H4 (cell line): ENCODE measurements at places on chromosomes 5 and 9. TPM values are rescaled to one million over a fixed set of nuclear protein-coding genes. Genes with fewer than 3 reads are reported as not detected.
A peak's percentile ranks its signal among the peaks of the same experiment; 100 is the strongest.

DNA sequence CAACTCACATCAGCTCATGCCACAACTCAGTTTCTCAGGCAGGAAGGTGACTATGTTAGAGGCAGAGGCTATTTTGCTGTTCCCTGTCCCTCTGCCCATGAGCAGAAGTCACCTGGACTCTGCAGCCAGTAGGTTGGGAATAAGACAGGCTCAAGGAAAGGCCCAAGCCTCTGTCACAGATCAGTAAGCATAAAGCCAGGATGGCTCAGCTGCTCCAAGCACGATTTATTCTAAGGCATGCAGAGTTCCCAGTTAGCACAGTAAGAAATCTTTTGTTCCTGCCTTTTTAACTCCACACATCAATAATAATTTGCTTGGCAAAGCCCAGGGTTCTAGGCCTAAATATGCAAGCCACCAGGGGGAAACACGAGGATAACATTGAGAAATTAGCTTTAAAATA, 249.0 kb upstream of the ADRA1B start:
- DNase-seq = no peak

DNA sequence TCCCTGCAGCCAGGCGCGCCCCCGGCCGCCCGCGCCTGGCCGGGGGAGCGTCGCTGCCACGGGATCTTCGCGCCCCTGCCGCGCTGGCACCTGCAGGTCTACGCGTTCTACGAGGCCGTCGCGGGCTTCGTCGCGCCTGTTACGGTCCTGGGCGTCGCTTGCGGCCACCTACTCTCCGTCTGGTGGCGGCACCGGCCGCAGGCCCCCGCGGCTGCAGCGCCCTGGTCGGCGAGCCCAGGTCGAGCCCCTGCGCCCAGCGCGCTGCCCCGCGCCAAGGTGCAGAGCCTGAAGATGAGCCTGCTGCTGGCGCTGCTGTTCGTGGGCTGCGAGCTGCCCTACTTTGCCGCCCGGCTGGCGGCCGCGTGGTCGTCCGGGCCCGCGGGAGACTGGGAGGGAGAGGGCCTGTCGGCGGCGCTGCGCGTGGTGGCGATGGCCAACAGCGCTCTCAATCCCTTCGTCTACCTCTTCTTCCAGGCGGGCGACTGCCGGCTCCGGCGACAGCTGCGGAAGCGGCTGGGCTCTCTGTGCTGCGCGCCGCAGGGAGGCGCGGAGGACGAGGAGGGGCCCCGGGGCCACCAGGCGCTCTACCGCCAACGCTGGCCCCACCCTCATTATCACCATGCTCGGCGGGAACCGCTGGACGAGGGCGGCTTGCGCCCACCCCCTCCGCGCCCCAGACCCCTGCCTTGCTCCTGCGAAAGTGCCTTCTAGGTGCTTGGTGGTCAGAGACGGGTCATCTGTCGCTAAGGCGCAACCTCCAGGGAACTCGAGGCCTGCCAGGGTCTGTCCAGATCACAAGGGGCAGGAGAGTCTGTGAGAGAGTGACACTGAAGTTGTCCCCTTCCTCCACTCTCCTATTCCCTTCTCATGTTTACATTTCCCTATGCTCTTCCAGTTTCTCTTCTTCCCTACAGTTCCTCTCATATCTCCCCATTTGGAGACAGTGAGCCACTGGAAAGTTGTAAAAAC, 1.3 kb downstream of the GPR150 start:
- DNase-seq = no peak

DNA sequence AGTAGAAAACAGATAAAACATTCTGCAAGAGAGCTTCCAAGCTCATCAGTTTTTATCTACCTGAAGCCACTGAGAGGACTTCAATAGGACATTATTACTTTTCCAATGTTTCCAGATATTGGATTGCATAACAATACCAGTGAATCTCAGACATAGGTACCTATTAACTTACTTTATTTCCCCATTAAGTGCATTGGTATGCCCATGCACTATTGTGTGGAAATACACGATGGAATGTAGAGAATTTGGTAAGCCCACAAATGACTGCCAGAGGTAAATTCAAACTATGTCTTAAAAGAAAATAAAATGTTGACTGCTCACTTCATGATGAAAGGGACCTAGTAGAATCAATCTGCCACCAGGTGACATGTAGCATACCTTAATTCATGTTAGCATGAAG, 48.1 kb upstream of the PRR16 start:
- DNase-seq = no peak

GRCh38 chr5:53151713-53152458, 42.3 kb upstream of the MOCS2 start:
- DNase-seq = peak; percentile 34

The CFAP77 gene
- total RNA-seq = not detected in 2 replicates
